Pulmonary artery endothelial cell (primary cell): ENCODE measurements at places on chromosomes 11 and 22. TPM values are rescaled to one million over a fixed set of nuclear protein-coding genes. Genes with fewer than 3 reads are reported as not detected.

Gene TBX1
- 0.71 and 6.5 TPM in 2 replicates for total RNA-seq

Gene DCDC1
- 0.07 TPM in 1 of 2 replicates, not detected in the other for total RNA-seq

Gene GLYAT
- total RNA-seq: not detected in 2 replicates

Gene RAB3IL1
- 0.92 and 1.9 TPM in 2 replicates for total RNA-seq
